Germinal center (tissue), 1 donor: ENCODE measurements at places on chromosomes 4 and X.

- DNase-seq = peak; percentile 71
Measured at GRCh38 chrX:31266203-31267076, 194.6 kb upstream of the FTHL17 start.

GRCh38 chr4:161187569-161187968 is 976.2 kb downstream of the FSTL5 start:
- DNase-seq = no peak

DNA sequence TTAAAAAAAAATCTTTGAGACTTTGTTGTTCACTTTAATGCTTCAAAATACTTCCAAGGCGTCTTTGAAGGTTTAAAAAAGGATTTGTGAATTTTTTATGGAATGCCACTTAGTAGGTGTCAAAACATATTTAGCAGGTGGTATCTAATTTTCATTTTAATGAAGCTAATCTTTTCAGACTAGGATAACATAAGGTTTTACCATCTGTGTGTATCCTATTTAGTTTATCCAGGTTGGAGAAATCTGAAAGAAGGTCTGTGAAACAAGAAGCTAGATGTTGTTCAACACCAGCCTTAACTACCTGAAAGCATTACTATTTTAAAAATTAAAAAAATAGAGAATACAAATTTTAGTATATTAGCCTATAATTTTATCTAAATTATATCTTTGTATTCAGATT is 193.4 kb downstream of the GRID2 start:
- DNase-seq = no peak

- DNase-seq = no peak
Measured at GRCh38 chr4:138595731-138596460, 353.7 kb upstream of the SLC7A11 start.

DNA sequence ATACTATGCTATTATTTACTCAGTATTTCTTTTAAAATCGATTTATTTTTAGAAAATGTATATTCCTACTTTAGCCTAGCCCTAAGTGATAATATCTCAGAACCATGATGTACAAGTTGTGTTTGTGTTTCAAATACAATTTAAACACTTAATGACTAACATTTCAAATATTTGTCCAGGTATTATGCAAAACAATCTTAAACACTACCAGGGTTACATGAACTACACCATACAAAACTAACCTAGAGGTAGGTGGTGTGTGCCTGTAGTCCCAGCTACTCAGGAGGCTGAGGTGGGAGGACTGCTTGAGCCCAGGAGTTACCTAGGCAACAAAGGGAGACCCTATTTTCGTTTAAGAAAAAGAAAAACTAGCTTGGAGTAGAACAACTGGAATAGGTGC is 83.0 kb upstream of the TMEM33 start:
- no peak for DNase-seq

DNA sequence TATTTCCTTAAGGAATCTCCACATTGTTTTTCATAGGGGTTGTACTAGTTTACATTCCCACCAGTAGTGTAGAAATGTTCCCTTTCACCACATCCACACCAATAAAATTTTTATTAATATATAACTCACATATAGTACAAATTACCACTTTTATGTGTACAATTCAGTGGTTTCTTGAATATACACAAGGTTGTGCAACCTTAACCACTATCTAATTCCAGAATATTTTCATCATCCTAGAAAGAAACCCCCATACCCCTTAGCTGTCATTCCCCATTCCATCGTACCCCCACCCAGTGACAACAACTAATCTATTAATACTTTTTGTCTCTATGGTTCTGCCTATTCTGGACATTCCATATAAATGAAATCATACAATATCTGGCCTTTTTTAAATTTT is 108.3 kb upstream of the USP9X start:
- no peak for DNase-seq

DNA sequence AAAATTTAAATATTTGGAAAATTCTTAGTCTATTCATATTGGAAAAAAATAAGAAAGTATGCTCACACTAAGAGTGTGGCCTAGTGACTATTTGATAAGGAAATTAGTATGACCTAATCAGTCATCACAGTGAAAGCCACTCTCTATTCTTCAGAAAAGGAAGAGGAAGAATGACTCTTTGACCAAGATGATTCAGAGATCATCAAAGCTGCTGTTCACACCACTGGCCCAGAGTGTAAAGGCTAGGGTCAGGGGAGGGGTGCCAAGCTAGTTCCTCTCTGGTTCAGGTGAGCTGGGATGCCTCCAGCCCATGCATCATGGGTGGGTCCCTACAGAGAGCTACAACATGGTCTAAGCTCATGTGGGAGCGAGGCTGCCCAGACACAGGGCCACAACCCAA is 396.9 kb upstream of the NDST3 start:
- DNase-seq = no peak

GRCh38 chr4:142383800-142384470 is 462.2 kb downstream of the INPP4B start:
- DNase-seq = no peak

- no peak for DNase-seq
Measured at GRCh38 chrX:97704474-97704873, 820.8 kb downstream of the RPA4 start.

- no peak for DNase-seq
Measured at GRCh38 chrX:36528661-36529060, 479.5 kb upstream of the FAM47C start.

DNA sequence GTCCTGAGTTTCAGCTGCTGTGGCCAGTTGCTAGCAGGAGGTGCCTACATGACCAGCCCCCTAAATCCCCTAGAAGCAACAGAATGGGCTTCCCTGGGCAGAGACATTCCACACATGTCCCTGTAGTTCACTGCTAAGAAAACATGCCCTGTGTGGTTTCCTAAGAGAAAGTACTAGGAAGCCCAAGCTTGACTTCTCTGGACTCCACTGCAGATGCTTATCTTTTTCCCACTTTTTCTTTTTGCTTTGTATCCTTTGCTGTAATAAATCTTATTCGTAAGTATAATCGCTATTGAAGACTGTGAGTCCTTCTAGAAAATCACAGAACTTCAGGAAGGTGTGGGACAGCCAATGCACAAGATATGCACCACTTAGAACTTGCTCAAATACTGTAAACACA is 15.6 kb downstream of the RPGR start:
- no peak for DNase-seq

GRCh38 chr4:25524663-25525062 is 131.0 kb upstream of the SLC34A2 start:
- DNase-seq = no peak

DNA sequence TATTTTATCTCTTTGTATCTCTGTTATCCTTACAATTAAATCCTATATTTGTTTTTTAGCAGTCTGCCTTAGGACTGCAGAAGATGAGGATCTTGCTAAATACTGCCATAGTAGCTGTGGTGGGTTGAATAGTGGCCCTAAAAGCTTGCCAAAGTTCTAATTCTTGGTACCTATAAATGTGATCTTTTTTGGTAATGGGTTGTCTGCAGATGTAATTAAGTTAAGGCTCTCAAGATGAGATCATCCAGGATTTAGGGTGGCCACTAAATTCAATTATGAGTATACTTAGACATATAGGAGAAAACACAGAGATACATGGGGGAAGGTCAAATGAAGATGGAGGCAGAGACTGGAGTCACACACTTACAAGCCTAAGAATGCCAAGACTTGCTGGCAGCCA is 1753.7 kb downstream of the RPA4 start:
- no peak for DNase-seq

DNA sequence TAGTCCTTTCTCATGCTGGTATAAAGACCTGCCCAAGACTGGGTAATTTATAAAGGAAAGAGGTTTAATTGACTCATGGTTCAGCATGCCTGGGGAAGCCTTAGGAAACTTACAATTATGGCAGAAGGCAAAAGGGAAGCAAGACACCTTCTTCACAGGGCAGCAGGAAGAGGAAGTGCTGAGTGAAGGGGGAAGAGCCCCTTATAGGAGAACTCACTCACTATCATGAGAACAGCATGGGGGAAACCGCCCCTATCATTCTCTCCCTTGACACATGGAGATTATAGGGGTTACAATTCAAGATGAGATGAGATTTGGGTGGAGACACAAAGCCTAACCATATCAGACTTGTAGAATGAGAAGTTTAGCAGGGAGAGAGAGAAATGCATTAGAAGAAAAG is 373.3 kb upstream of the DIAPH2 start:
- DNase-seq = no peak

DNA sequence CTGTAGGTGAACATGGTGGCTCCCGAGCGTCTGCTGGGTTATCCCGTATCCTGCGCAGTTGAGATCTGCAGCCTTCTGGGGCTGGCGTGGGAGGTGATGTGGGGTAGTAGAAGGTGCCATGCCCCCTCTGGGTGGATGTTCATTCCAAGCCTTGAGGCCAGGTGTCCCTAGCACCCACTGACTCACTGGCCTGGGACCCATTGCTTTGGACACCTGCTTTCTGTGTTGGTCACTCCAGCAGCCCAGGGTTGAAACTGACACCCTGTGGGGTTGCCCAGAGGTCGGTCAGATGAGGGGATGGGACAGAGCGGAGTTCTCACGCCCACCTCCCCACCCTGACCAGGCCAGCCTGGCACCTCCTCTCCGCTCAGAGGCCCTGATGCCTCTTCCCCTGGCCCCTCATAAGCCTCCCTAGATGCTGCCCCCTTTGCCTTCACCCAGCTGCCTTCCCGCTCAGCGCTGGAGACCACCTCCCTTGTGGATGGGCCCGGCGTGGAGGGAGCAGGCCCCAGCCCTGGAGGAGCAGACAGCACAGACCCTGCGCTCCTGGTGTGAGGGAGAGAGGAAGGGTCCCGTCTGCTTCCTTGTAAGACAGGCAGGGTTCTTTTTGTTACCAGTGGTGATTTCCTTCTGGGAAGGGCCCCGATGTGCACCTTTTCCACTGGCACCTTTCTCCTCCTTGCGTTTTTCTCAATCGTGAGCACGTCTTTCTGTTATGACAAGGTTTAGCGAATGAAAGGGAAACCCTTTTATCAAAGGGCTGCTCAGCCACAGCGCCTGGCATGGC is 2.0 kb downstream of the DOK7 start:
- no peak for DNase-seq

DNA sequence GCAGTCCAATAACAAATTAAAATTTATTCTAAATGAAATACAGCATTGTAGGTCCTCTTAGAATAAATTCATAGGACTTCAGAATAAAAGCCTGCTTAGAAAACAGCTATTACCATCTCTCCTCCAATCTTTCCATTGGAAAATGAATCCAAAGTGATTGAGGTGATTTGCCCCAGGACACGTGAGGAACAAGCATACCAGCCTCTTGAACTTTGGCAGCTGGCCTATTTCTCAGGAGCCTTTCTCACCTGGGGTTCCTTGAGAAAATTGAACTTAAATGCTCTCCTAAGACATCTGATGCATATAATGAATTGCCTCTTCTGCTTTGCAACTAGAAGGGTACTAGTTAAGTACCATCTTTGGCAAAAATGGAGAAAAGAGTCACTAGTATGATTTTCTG is 13.5 kb downstream of the ARHGAP24 start:
- no peak for DNase-seq

GRCh38 chr4:8411351-8412180 is 29.0 kb downstream of the ACOX3 start:
- no peak for DNase-seq

DNA sequence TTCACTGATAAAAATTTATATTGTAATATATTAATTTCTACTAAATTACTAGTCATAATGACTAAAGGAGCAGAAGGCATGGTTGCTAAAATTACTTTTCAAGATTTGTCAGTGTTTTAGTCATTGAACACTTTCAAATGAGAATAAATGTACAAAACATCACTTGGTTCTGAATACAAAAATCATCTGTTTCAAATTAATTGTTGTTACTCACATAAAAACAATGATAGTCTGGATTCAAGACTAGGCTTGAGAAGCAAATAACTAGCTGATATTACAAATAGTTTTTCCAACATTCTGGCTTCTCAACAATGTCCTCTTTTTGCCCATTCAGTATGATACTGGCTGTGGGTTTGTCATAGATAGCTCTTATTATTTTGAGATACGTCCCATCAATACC is 112.5 kb downstream of the ANAPC10 start:
- no peak for DNase-seq

GRCh38 chr4:577499-578450 is 1.7 kb upstream of the TMEM271 start:
- DNase-seq = no peak

GRCh38 chrX:119156241-119156640 is 28.6 kb upstream of the KIAA1210 start:
- DNase-seq = no peak

DNA sequence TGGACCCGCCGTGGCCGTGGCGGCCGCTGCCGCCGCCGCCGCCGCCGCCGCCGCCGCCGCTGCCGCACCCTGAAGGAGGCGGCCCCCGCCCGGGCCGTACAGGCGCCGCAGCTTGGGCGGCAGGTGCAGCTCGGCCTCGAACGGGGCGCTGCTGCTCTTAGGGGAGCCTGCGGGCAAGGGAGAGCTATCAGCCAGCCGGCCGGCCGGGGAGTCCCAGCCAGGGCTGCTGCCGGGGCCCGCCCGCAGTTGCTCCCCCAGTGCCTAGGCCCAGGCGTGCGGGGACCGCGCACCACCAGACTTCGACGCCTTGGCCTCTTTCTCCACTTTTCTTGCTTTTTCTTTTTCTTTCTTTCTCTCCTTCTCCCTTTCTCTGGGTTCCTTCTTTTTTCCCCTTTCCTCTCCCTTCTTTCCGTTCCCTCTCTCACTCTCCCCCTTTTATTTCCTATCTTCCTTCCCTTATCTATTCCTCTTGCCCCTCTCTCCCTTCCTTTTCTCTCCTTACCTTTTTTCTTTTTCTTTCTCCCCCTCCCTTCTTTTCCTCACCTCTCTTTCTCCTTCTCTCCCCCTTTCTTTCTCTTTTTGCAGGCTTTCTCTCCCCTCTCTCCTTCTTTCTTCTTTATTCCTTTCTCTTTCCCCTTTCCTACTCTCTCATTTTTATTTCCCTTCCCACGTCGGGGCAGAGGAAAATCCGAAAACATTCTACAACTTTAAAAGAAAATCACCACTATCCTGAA is 2.0 kb downstream of the ARX start:
- DNase-seq = no peak

- no peak for DNase-seq
Measured at GRCh38 chr4:73764513-73764912, 24.1 kb downstream of the CXCL8 start.

GRCh38 chrX:42691196-42691595 is 86.8 kb downstream of the PPP1R2C start:
- DNase-seq = no peak

DNA sequence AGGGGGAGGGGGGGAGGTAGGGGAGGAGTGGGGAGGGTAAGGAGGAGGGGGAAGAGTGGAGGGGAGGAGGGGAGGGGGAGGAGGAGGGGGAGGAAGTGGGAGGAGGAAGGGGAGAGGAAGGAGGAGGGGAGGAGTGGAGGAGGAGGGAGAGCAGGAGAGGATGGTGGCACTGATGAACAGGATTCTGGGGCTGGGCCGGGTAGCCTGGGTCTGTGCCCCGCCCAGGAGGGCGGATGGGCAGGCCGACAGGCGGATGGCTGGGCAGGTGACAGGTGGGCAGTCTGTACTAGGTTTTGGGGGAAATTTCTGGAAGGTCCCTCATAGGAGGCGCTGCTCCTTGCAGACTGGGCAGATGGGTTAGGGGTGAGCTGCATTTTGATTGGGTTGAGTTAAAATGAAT is 66.0 kb upstream of the ADRA2C start:
- DNase-seq = no peak

GRCh38 chrX:19829814-19830213 is 57.6 kb downstream of the SH3KBP1 start:
- DNase-seq = no peak

GRCh38 chr4:75919920-75920319 is 17.7 kb upstream of the PPEF2 start:
- no peak for DNase-seq

GRCh38 chr4:4853921-4854648 is 5.4 kb upstream of the MSX1 start:
- no peak for DNase-seq
